Activated CD8-positive, alpha-beta T cell treated with anti-CD3 and anti-CD28 coated beads for 36 hours (primary cell): ENCODE measurements at places on chromosomes 4 and X. TPM values are rescaled to one million over a fixed set of nuclear protein-coding genes. Genes with fewer than 3 reads are reported as not detected.

STAP1 gene
- 3.0 TPM for total RNA-seq

- DNase-seq = no peak
These were observed 76.6 kb downstream of the CHIC2 start for GRCh38 chr4:53987761-53988171.

DNA sequence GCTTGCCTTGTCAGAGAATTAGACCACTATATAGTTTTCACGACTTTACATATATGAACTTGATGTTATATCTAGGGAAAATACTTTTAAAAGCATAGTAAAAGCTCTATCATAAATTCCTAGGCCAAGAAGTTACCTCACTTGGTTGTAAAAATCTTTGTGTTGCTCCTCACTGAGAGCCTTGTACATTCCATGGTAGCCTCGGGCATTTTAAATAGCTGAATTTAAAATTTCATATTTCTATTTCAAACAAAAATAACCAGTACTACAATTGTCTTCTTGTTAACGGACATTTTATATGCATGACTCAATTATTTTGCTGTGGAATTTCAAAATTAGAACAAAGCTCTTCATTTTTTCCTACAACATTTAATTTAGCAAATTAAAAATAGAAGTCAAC, 107.6 kb downstream of the MID1 start:
- DNase-seq = no peak

GRCh38 chr4:94577136-94577535, 125.4 kb downstream of the PDLIM5 start:
- DNase-seq = no peak

DNA sequence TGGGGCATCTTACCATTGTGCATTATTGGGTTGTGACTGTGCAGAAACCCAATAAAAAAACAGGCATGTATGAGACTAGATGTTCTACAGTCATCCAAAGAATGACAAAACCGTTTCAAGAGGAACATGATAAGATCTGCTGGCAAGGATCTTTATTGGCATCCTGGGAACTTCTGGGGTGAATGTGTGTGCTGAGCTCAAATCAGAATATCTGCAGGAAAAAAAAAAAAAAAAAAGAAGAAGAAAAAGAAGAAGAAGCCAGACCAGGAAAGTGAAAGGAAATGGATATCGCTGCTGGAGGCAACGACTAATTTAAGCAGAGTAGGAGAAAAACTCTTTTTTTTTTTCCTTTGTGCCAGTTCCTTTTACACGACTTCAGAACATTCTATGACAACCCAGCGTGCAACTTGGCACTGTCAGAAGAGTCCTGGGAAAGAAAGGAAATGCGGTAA, 484.2 kb upstream of the BOD1L1 start:
- DNase-seq = no peak

UGT2A1 gene
- total RNA-seq = not detected

DNA sequence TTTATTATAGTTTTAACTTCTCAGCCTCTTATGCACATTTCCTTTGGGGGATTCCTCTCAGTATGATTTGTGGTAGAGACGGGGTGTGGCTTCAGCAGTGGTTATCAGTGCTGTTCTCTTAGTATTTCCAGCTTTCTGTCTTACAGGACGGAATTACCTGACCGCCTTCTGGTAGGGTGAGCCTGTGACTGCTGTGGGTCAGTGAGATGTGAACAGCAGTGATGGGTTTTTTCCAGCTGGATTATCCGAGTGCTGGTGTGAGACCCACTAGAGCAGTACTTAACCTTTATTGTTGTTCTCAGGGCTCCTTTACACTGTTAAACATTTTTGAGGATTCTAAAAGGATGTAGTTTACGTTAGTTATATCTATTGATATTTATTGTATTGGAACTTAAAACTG, 135.2 kb downstream of the SLIT2 start:
- DNase-seq = no peak

DNA sequence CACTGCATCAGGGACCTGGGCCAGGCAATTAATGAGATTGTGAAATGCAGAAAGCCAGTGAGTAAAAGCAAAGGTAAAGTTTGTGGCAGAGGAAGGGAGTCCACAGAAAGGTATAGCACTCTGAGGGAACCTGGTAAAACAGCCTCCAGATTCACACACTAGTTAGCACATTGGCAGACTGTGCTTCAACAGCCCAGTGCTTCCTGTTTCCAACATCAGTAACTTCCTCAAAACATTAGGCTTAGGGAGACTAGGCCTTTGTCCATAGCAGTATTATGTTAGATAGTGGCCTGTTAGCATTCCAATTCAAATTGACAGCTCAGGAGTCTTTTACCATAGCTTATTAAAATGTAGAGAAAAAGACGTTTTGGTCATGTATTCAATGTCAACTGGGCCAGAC, 582.6 kb upstream of the ACTRT1 start:
- DNase-seq = no peak

ESX1 gene
- total RNA-seq = not detected

- DNase-seq = peak; percentile 13
These were observed 186.5 kb downstream of the MSL3 start for GRCh38 chrX:11944501-11944900.

GRCh38 chr4:5126231-5126630, 75.0 kb downstream of the STK32B start:
- DNase-seq = no peak

TRIM61 gene
- total RNA-seq = 1.1 TPM
